ENCODE measurements at places on chromosomes 7 and 10. TPM values are rescaled to one million over a fixed set of nuclear protein-coding genes. Genes with fewer than 3 reads are reported as not detected.

The IGFBP3 gene
- 160 TPM for total RNA-seq

The RAPGEF5 gene
- 0.07 TPM for total RNA-seq

The CALHM1 gene
- total RNA-seq, result not detected

The OPALIN gene
- total RNA-seq, result not detected

The ST8SIA6 gene
- total RNA-seq, result 0.04 TPM

The PDCD4 gene
- total RNA-seq, result 35.0 TPM

The KCNIP2 gene
- 1.1 TPM for total RNA-seq

The SAP25 gene
- 1.3 TPM for total RNA-seq

The FAM237B gene
- total RNA-seq, result not detected

The ADCY1 gene
- total RNA-seq, result 2.5 TPM

The HOXA1 gene
- total RNA-seq, result 2.5 TPM

The OR6V1 gene
- not detected for total RNA-seq

The DDC gene
- total RNA-seq, result 1.9 TPM

The ADARB2 gene
- total RNA-seq, result not detected

The CNPY1 gene
- total RNA-seq, result not detected

The BAIAP2L1 gene
- 53.9 TPM for total RNA-seq

The ADGRA1 gene
- 0.09 TPM for total RNA-seq

The SEMA3A gene
- 4.7 TPM for total RNA-seq

The IFIT1B gene
- not detected for total RNA-seq

The WNT8B gene
- 0.03 TPM for total RNA-seq

The UPK3B gene
- total RNA-seq, result 10.2 TPM

The FAM171A1 gene
- total RNA-seq, result 26.5 TPM

The VSTM2A gene
- not detected for total RNA-seq

The VPS37D gene
- total RNA-seq, result 6.4 TPM

The NEUROD6 gene
- total RNA-seq, result not detected

The WNT2 gene
- not detected for total RNA-seq

The FZD8 gene
- total RNA-seq, result 7.2 TPM

The FLNC gene
- total RNA-seq, result 4.1 TPM

The SAMD8 gene
- 10.1 TPM for total RNA-seq

The HERC4 gene
- total RNA-seq, result 53.1 TPM

The STRIP2 gene
- 7.0 TPM for total RNA-seq

The NACAD gene
- 0.22 TPM for total RNA-seq

The MYL10 gene
- not detected for total RNA-seq

The KCND2 gene
- total RNA-seq, result not detected

The GHRHR gene
- not detected for total RNA-seq

The KCNMA1 gene
- total RNA-seq, result 76.7 TPM

The SPDYE9 gene
- not detected for total RNA-seq

The PITRM1 gene
- 82.6 TPM for total RNA-seq

The PLXDC2 gene
- 0.02 TPM for total RNA-seq

The TBATA gene
- not detected for total RNA-seq

The LIPJ gene
- total RNA-seq, result not detected
